LHCN-M2 (cell line): ENCODE measurements at places on chromosomes 7 and 10.
A peak's percentile ranks its signal among the peaks of the same experiment; 100 is the strongest.

DNA sequence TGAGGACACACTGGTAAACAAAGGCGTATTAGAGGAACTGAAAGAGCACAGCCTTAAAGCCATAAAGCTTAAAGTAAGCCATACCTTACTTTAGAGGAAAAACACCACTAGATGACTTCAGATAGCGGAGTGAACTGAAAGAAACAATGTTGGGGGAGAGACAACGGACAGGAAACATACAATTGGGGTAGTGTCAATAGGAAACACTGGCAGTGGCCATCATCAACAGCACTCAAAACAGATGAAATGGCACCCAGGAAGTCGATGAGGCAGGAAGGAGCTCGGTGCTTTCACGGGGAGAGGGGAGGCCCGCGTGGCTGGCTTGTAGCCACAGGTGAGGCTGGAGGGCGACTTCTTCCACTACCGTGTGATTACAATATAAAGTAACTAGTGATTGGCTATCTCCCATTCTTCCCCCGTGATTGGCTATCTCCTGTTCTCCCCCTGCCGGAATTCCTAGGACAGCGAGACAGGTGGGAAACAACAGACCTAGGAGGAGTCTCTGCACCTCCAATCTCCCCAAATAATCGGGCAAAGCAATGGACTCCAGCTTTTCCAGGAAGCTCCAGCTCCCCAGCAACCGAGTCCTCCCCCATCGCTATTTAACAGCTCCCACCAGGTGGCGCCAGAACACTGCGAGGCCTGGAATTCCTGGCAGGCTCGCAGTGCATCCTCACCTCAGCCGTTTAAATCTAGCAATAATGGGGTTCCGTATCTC is 2.4 kb upstream of the TAS2R38 start:
- DNase-seq, result peak; percentile 60

DNA sequence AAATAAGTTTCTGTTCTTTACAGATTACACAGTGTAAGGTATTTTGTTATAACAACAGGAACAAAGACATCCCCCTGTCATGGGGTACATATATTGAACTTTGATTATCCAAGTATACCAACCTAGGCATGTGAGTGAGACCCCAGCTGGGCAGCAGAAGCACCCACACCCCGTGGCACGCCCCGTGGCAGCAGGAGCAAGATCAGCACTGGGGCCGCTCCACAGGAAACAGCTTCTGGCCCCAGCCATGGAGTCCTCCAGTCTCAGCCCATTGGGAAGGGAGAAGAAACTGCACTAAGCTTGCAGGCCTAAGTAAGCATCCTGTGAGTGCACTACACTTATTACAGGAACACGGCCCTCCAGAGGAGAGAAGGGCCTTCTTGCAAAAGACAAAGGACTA is 24.2 kb upstream of the TMEM72 start:
- no peak for DNase-seq

DNA sequence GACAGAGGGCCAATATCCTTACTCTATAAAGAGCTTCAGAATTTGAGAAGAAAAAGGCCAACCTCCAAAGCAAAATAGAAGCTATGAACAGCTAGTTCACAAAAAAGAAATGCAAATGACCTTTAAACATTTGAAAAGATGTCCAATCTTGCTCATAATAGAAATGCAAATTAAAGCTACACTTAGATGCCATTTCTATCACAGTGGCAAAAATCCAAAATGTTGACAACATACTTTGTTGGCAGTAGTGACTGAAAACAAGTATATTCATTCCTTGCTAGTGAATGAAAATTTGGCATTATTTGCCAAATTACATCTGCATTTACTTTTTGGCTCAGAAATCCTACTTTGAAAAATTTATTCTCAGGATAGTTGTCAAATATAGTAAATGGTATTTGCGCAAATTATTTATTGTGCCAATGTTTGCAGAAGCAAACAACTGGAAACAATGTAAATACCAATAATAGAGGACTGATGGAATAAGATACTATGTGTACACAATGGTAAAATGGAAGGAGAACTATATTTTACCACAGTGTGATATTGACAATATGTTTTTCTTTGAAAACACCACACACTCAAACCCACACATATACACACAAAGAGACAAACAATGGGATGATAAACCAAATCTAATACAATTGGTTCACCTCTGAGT is 9.4 kb downstream of the TMEM106B start:
- DNase-seq, result no peak

GRCh38 chr7:46663025-46663424 is 742.0 kb upstream of the IGFBP3 start:
- DNase-seq, result no peak
